ENCODE measurements at places on chromosomes 7 and 10.

DNA sequence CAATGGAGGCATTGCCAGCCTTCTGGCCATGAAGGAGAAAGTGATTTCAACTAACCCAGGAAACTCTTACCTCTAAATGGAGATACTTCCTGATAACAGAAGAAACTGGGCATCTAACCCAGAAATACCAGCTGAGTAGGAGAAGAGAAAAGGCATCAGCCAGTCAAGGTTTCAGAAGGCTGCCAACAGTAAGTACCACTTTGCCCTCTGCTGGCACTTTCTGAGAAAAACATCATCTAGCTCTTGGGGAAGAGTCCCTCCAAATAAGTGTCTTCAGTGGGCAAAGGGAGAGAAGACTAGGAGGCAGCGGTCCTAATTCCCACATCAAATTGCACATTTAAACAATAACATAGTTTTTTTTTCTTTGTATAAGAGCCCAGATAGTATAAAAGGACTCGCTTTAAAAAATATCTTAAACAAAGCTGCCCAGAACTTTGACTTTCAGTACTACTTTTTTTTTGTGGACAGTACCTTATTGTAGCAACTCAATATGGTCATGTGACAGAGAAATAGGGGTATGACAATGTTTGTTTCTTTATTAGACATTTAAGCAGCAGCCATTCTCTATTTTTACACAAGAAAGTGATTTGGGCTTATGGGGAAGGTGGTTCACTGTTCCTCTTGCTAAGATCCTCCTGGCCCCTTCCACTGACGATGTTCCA, 157.3 kb downstream of the CTTNBP2 start:
- no peak for DNase-seq

GRCh38 chr7:53306846-53307245, 271.4 kb downstream of the POM121L12 start:
- no peak for DNase-seq

DNA sequence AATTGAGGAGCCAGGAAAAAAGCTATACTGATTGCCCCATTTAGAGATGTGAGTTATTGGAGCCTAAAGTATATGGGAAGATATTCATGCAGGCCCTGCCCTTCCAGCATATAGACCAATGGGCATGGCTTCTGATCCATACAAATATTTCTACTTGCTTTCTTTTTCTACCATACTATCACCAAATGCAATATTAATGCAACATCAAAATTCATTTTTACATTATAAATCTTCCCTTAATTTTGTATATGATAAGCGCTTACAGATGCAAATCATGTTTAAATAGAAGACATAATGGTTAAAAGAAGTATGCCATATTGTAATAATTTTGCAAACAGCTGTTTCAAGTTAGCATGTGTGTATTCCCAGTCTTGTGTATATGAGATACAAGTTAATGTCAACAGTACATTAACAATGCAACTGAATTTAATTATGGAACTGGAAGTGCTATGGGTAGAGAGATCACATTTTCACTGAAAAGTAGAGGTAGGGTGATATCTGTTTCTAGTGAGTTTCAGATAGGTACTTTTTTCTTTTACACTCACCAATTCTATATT, 24.6 kb upstream of the WNT16 start:
- no peak for DNase-seq

DNA sequence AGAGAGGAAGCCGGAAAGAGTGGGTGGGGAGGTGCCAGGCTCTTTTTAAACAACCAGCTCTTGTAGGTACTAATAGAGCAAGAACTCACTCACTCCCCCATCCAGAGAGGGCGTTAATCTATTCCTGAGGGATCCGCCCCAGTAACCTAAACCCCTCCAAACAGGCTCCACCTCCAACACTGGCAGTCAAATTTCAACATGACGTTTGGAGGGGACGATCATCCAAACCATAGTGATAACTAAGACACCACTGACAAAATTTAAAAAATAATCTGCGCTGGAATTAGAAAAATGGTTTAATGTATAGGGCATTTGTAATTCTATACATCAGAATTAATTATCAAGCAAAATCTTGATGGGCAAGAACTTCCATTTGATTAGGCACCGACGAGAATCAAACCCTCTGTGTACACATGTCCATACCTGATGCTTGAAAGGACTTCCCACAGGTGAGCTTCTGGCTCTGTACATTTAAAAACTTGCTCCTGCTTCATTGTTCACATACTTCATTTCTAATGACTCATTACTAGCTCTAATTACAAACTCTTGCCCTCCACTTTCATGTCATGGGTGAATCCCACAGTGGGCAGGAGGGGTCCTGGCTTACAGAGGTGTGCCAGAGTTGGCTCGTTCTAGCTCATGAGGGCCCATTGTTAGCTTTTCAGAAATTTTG, 20.6 kb upstream of the KDM7A start:
- no peak for DNase-seq

DNA sequence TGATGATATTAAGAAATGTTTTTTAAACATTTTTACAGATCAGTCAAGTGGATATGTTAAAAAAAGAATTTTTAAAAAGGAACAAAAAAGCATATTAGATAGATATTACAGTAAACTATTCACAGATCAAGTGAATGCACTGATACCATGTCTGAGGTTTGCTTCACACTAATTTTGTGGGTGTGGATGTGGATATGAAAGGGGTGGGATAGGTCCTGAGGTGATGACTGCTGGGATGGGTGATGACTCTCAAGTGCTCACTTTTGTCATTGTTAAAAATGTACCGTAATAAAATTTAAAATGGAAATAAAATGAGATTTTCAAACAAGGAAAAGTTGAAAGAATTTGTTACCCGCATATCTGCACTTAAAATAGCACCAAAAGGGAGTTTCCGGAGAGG, 54.1 kb downstream of the AGMO start:
- no peak for DNase-seq

GRCh38 chr10:42970451-42971250, 106.2 kb upstream of the RET start:
- DNase-seq, result no peak

GRCh38 chr10:111103196-111103840, 26.5 kb downstream of the ADRA2A start:
- DNase-seq, result no peak

DNA sequence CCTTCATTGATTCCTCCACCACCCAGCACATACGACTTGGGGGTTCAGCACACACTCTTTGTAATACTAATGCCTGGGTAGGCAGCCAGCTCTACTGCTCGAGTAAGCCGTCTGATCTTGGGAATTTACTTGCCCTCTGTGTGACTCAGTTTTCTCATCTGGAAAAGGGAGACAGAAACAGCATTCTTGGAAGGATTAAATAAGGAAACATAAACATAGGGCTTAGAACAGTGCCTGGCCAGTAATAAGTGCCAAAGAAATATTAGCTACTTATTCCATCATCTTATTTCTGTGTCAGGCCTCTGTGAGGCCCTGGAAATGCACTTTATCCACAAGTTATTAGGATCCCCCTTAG, 130.1 kb downstream of the TNS3 start:
- DNase-seq, result no peak
